ENCODE measurements at places on chromosomes 1 and 21.

- DNase-seq = no peak
Observed at GRCh38 chr1:38115682-38116202, 69.1 kb upstream of the POU3F1 start.

DNA sequence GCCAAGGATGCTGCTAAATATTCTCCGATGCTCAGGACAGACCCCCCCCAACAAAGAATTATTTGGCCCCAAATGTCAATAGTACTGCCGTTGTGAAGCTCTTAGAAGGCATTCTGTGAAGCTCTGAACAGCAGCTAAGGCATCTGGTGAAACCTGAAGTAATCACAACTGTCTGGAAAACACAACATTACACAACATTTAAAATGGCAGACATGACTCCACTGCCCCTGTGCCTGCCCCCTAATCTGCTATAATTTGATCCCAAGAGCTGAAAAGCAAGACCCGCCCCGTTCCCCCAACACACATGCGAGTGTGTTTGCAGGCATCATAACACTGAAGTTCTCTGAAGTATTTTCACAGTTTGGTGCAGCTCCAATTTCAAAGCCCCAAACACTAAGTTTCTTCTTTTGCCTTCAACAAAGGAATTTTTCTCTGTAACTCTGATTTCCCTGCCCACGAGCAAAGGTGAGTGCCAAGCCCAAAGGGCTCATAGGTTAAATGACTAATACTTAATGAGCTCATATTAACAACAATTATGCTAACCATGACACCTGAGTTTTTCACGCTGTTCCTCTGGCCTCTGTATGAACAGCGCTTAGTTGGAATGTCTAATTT, 129.2 kb downstream of the CLIC6 start:
- DNase-seq = no peak

DNA sequence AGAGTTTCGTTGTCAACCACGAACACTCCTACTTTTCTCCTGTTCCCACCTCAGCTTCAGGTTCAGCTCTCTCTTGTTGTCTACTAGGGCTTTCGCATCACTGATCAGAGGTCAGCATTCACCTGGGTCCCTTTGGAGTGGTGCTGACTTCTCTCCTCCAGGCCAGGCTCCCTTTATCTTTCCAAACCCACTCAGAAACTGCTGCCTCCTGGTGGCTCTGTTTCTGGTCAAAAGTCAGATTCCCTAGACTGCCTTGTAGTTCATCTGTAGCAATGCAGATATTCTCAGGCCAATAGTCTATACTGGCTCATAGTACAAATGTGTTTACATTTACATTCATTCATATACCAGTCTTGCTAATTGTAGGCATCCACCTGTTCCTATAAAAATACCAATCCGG, 6.4 kb upstream of the ERI3 start:
- no peak for DNase-seq

- peak; percentile 42 for DNase-seq
Observed at GRCh38 chr21:44846485-44847260, 26.8 kb downstream of the PTTG1IP start.

DNA sequence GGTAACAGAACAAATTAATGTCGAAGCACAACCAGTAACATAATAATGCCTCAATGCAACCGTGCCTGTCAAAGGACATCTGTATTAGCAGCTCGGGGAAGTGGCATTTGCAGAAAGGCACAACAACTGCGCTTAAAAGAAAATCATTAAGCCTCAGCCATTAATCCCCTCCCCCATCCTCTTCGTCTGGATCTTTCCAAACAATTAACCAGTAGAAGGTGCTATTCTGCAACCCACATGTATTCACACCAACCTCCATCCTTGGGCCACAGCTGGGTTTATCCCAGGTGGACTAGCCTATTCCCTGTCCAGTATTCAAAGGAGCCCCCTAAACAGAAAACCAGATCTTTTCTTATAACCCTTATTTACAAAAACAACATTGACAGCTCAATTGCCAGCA, 2.6 kb downstream of the RERE start:
- DNase-seq = peak; percentile 65

GRCh38 chr1:246687002-246687401, 37.2 kb upstream of the SCCPDH start:
- DNase-seq = no peak

DNA sequence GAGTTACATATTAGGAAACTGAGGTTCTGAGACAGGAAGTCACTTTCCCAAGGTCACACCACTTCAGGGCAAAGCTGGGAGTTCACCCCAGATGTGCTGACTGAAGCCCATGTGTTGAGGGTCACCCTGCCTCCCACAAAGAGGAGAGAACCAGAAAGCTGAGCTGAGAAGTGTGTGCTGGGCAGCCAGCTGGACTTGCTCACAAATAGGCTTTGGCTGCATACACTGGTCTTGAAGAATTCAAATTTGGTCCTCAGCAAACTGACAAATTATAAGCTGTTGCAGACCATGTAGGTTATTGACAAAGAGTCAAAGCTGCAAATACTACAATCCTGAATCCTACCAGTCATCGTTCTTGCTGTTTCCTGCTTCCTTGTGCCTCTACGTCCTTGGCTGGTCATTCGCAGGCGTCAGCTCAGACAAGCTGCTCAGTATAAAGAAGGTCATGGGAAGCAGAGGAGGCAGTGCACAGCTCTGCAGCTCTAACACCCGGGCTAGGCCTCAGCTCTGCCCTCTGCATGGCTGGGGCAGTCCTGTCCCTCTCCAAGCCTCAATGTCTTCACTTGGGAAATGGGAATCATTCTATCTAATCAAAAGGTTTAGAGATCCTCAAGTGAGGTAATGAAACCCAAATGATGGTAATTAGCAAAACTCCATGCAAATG, 40.0 kb downstream of the CDCP2 start:
- DNase-seq = no peak

- DNase-seq = no peak
Observed at GRCh38 chr21:27818847-27819246, 852.0 kb upstream of the ADAMTS5 start.

- DNase-seq = no peak
Observed at GRCh38 chr1:50611675-50612074, 188.4 kb upstream of the DMRTA2 start.

- DNase-seq = peak; percentile 86
Observed at GRCh38 chr1:111406321-111406768, 21.2 kb downstream of the OVGP1 start.

- DNase-seq = peak; percentile 64
Observed at GRCh38 chr1:155324717-155325602, 4.3 kb downstream of the RUSC1 start.

- no peak for DNase-seq
Observed at GRCh38 chr1:77541162-77541545, 141.3 kb downstream of the ZZZ3 start.

GRCh38 chr1:41864471-41865040, 54.2 kb downstream of the HIVEP3 start:
- DNase-seq = no peak

DNA sequence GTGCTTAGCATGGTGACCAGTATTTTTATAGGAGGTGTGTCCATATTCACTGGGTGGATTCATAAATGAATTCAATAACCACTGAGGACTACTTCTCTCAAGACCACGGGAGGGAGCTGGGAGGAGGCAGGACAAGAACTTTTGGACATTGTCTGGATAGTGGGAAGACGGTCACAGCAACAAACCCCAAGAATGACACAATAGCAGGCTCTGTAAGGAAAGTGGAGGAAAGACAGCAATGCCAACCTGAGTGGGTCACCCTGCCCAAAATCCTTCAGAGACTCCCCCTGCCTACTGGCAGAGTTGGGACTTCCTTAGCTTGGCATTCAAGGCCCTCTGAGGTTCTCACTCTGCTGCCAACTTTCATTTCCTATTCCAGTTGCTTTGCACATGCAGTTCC, 42.0 kb downstream of the GLIS1 start:
- DNase-seq = no peak

DNA sequence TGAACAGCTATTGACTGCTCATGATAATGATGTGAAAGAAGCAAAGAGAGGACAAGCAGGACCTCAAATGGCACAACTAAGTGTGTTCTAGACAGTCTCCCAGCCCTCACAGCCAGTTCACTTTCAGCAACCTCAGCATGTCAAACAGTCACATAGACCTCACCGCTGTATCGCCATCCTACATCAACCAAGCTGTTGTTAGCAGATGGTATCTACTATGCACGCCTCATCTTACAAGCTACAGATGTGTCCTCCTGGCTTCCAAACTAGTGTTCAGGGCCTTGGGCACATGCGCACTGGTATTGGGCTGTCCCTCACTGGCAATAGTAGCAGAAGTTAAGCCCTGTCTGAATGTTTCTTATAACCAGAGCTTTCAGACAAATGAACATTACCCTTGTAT, 28.4 kb downstream of the EVI5 start:
- DNase-seq = no peak

GRCh38 chr21:33984021-33984481, 68.4 kb upstream of the ATP5PO start:
- DNase-seq = no peak

- DNase-seq = no peak
Observed at GRCh38 chr1:171501305-171502024, 16.1 kb downstream of the PRRC2C start.

DNA sequence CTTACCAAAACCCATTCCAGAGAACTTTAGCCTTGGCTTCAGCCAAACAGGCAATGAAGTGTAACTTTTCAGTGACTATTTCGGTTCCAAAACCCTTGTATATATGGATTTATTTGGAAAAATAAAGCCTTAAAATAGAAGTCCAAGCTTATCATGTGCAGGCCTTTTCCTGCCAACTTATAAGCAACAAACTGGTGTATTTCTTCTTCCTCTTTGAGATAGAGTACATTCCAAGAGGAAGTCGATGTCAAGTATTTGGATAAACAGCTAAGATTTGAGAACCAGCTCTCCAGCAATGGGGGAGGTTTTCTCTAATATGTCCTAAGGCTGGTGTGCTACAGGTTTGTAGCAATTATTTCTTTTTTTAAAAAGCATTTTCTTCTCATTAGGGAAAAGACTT, 407.8 kb downstream of the DUSP10 start:
- no peak for DNase-seq

- DNase-seq = peak; percentile 73
Observed at GRCh38 chr1:201505503-201505890, 1.4 kb downstream of the CSRP1 start.

DNA sequence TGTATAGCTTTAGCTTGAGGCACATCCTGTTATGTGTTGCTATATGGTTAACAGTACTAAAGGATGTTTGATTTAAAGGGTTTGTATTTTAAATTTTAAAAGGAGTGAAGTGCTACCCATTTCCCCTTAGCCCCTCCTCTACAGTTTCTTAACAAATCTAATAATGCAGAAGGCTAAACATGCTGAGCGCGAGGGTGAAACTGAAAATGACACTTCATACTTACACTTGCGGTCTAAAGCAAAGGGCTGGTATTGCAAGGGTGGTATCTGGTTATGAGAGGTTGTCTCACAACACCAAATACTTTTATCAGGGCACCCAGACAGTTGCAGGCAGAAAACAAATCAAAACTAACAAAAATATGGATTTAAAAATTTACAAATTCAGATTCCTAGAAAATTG, 172.3 kb downstream of the SIPA1L2 start:
- no peak for DNase-seq

GRCh38 chr1:67216401-67216800, 50.1 kb downstream of the IL23R start:
- DNase-seq = no peak

- no peak for DNase-seq
Observed at GRCh38 chr1:206662396-206663092, 22.2 kb upstream of the MAPKAPK2 start.

GRCh38 chr1:219794085-219794743, 134.1 kb downstream of the SLC30A10 start:
- no peak for DNase-seq

- DNase-seq = no peak
Observed at GRCh38 chr1:42167611-42168390, 3.3 kb upstream of the GUCA2A start.

DNA sequence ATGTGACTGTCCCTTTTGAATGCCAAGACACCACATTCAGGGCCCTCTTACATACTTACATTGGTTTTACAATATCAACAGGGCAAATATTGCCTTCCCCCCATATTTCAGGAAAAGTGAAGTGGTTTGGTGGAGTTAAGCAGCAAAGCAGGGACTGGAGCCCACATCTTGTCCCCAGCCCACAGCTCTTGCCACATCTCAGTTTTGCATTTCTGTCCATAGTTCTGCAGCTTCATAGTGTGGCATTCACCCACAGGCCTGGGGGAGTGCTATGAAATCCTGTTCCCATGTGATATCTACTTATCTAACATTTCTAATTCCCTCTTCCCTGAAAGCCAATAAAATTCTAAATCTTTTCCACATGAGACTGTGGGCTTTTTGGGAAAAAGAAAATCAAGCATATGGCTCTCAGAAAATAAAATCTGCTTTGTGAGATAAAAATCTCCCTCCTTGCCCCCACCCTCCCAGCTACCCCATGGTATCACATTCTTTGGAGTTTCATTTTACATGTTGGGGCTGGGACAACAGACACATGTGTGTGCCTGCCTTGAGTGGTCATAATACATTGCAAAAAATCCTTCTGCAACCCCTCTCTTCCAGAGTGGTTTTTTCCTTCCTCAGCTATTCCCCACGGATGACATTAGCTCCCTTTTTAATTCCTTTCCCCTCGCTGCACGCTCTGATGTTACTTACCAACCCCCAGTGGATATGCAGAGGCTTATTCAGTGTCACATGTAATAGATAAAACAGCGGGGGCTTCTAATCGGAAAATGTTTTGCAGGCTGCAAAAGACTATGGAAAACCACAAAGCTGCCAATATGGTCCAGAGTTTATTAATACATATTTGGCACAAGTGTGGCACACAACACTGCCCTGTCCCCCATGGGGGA, 20.5 kb upstream of the CD2 start:
- DNase-seq = no peak

DNA sequence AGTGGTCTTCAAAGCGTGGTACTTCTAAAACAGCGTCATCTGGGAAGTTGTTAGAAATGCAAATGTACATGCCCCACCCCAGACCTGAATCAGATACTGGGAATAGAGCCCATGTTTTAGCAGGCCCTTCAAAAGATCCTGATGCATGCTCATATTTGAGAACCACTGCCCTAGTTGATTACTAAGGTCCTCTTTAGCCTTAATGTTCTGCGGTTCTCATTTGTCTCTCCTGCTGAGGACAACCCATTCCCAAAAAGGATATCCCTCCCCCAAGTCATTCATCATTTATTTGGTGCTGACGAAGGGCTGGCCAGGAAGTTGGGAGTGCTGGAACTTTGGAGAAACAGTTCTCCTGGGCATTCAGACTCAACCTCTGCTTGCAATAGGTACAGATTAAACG, 92.4 kb upstream of the RALGPS2 start:
- DNase-seq = no peak
